ENCODE measurements at places on chromosomes 12 and 14.
A peak's percentile ranks its signal among the peaks of the same experiment; 100 is the strongest.

DNA sequence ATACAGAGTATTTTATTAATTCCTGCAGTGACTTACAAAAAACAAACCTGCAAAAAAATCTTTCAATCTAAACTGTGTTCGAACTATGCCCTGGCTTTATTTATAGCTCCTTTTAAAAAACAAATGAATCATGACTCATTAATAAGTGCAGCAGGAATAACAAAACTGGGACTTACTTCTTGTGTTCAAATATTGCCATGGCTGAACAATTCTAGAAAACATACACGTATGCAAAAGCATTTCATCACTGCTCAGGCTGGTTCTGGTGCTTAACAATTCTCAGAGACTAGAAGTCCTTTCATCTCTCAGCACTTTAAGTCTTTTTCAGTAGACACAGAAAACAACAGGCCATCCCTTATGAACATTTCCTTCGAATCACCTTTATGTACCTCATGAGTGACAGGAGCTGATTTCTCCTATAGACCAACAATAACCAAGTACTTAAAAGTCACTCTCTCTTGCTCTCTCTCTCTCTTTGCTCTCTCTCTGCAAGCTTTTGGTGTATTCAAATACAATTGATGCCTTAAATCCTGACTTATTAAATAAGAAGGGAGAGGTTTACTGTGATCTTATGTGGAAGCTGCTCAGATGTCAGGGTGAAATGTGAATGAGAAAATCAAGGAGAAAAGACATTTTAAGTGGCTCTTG lies 268.8 kb downstream of the TTC8 start:
- H3K27me3 ChIP-seq = no peaks in the 10 kb centered on the region
- no peak overlapping the region for H3K27ac ChIP-seq
- DNase-seq = no peak
- no peaks in the 10 kb centered on the region for H3K36me3 ChIP-seq
- no peak overlapping the region for H3K4me3 ChIP-seq

GRCh38 chr12:116924558-116925453 lies 14.1 kb downstream of the FBXW8 start:
- H3K27me3 ChIP-seq = no peaks in the 10 kb centered on the region
- peaks cover 29% of the 10 kb centered on the region for H3K36me3 ChIP-seq
- H3K4me1 ChIP-seq = peaks cover 41% of the 10 kb centered on the region
- H3K27ac ChIP-seq = no peak overlapping the region

DNA sequence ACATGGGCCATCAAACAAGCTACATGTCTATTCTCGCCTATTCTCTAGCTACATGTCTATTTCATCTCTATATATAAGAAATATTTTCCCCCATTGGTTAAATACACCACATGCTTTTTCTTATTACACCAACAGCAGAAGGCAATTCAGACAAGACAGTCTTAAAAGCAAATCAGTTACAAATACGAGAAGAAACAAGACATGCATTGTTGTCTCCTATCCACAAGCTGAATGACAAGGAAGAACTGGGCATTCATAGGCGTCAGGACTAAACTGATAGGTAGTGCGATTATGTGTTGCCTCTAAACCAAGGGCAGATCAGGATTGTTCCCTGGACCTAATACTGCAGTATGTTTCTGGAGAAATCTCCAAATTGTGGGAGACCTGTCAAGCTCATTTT lies 19.4 kb downstream of the SLC2A13 start:
- no peak for DNase-seq
- H3K27me3 ChIP-seq = no peaks in the 10 kb centered on the region
- no peak overlapping the region for H3K4me3 ChIP-seq
- no peak overlapping the region for H3K27ac ChIP-seq
- peaks cover 6% of the 10 kb centered on the region for H3K4me1 ChIP-seq
- H3K36me3 ChIP-seq = no peaks in the 10 kb centered on the region

DNA sequence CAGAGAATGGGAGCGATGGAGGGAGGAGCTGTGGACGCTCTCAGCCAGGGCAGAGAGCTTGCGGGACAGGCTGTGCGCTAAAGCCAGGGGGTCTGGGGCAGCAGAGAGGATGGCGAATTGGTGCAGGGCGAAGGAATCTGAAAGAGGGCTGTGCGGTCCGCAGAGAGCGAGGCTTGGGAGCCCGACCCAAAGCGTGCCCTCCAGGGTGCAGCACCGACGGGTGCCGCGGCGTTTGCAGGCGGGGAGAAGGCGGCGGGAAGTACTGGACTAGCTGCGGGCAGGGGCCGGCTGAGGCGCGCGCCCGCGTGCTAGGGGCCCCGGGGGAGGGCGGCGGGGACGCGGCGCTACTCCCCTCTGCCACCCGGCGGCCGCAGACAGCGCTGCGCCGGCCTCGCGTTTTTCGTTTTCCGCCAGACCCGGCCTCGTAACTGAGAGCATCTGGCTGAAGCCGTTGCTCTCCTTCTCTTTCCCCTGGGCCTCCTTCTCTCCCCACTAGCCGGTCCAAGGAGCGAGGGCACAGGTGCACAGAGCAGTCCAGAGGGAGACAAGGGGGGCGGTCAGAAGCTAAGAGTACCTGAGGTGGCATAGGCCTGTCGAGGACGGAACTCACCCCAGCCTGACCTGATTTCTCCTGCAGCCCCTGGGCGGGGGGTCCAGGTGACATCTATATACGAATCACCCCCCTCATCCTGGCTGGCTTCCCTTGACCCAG lies 24.9 kb downstream of the SLC6A12 start:
- no peaks in the 10 kb centered on the region for H3K36me3 ChIP-seq
- H3K4me3 ChIP-seq = peak overlapping the region; percentile 94

DNA sequence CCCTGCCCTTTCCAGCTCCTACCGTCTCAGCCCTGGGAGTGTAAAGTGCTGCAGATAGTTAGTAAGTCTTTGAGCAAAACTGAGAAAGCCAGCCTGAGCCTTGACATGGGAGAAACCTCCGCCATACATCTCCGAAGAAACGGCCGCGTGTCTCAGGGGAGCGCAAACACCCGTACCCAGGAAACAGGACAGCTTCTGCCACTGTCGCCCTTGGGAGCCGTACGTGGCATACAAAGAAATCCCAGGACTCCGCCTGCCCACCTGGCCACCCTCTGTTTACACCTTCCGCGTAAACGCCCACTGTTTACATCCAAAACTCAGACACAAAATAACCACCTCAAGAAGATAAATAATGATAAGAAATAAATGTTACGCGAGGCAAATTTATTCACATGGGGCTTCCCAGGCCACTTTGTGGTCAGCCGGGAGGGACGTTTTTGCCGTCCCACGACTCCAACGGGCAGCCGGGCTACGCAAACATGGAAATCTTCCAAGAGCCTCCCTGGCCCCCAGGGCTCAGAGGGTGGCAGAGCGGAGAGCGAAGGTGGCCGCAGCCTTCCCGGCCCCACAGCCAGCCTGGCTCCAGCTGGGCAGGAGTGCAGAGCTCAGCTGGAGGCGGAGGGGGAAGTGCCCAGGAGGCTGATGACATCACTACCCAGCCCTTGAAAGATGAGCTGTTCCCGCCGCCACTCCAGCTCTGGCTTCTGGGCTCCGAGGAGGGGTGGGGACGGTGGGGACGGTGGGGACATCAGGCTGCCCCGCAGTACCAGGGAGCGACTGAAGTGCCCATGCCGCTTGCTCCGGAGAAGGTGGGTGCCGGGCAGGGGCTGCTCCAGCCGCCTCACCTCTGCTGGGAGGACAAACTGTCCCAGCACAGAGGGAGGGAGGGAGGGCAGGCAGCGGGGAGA lies at the start of gene BDKRB2:
Gene BDKRB2 (plus strand): TSS at position 689 of the 908 bp plus-strand sequence. CDS start 32,269 bp downstream, outside the sequence.
- DNase-seq = no peak
- peak within 1 kb of the TSS; percentile 84 for H3K4me3 ChIP-seq
- no peaks in the 10 kb centered on the region for H3K36me3 ChIP-seq
- H3K27me3 ChIP-seq = peaks cover 13% of the 10 kb centered on the region
- H3K27ac ChIP-seq = peak within 1 kb of the TSS; percentile 90
- peaks cover 14% of the 10 kb centered on the region for H3K4me1 ChIP-seq

GRCh38 chr12:19036673-19037357 lies 92.7 kb upstream of the PLEKHA5 start:
- H3K27me3 ChIP-seq = peaks cover 2% of the 10 kb centered on the region
- no peak for DNase-seq
- peaks cover 7% of the 10 kb centered on the region for H3K36me3 ChIP-seq
- H3K4me3 ChIP-seq = no peak overlapping the region

GRCh38 chr12:66624806-66625205 lies 54.1 kb downstream of the GRIP1 start:
- H3K4me1 ChIP-seq = peaks cover 6% of the 10 kb centered on the region
- H3K27me3 ChIP-seq = no peaks in the 10 kb centered on the region
- no peak overlapping the region for H3K27ac ChIP-seq
- DNase-seq = no peak
- no peaks in the 10 kb centered on the region for H3K36me3 ChIP-seq
- no peak overlapping the region for H3K4me3 ChIP-seq

DNA sequence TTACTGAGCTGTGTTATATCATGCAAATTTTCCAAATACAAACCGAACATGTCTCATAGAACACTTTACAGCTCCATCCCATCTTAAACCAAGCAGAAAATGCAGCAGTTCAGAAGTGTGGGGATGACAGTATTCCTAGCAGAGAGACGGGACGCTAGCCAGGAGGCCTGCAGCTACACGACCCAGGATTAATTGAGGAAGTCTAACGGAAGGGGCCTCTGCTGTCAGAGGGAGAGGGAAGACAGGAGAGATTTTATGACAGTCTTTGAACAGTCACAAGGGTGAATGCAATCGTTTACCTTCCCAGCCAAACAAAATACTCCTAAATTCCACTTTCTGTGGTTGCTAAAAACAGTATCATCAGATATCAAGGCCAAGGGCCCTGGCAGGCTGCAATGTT lies 261.9 kb downstream of the TMEM132D start:
- no peak overlapping the region for H3K27ac ChIP-seq
- peaks cover 9% of the 10 kb centered on the region for H3K4me1 ChIP-seq
- no peaks in the 10 kb centered on the region for H3K27me3 ChIP-seq

- H3K36me3 ChIP-seq = no peaks in the 10 kb centered on the region
- no peaks in the 10 kb centered on the region for H3K27me3 ChIP-seq
- H3K27ac ChIP-seq = no peak overlapping the region
- no peak overlapping the region for H3K4me3 ChIP-seq
- DNase-seq = no peak
These were observed 132.6 kb downstream of the BMP4 start for GRCh38 chr14:53824061-53824460.

- peaks cover 3% of the 10 kb centered on the region for H3K4me1 ChIP-seq
- H3K36me3 ChIP-seq = peaks cover 16% of the 10 kb centered on the region
- no peak for DNase-seq
- no peak overlapping the region for H3K4me3 ChIP-seq
- no peaks in the 10 kb centered on the region for H3K27me3 ChIP-seq
These were observed 68.7 kb downstream of the PLEKHA5 start for GRCh38 chr12:19198272-19198671.

DNA sequence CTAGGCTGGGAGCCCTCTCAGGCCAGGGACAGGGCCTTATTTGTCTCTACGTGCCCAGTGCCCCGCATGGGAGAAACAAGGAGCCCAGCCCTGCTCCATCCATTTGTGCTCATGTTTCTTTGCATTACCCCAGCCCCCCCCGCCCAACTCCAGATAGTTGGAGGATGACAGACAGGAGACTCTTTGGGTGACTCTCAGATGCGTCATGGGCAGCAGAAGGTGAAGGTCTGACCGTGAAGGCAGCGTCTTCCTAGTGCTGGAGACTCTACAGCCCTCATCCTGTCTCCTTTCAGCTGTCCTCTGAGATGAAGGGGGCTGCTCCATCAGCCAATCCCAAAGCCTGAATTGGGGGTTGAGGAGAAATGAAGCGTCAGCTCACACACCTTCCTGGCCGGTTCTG lies 283 bp upstream of the PSMB11 start:
- DNase-seq = no peak
- peaks cover 5% of the 10 kb centered on the region for H3K4me1 ChIP-seq
- H3K27me3 ChIP-seq = peaks cover 7% of the 10 kb centered on the region
- H3K27ac ChIP-seq = no peak overlapping the region
- H3K4me3 ChIP-seq = no peak overlapping the region

- no peaks in the 10 kb centered on the region for H3K27me3 ChIP-seq
- H3K27ac ChIP-seq = no peak overlapping the region
- no peaks in the 10 kb centered on the region for H3K4me1 ChIP-seq
- H3K4me3 ChIP-seq = no peak overlapping the region
- no peak for DNase-seq
- no peaks in the 10 kb centered on the region for H3K36me3 ChIP-seq
These were observed 712.6 kb downstream of the SLC16A7 start for GRCh38 chr12:60308366-60308991.

- no peak for DNase-seq
- H3K36me3 ChIP-seq = no peaks in the 10 kb centered on the region
- no peak overlapping the region for H3K27ac ChIP-seq
- H3K4me1 ChIP-seq = peaks cover 6% of the 10 kb centered on the region
- H3K27me3 ChIP-seq = peaks cover 39% of the 10 kb centered on the region
- H3K4me3 ChIP-seq = no peak overlapping the region
These were observed 34.7 kb downstream of the SPTB start for GRCh38 chr14:64844969-64845536.

DNA sequence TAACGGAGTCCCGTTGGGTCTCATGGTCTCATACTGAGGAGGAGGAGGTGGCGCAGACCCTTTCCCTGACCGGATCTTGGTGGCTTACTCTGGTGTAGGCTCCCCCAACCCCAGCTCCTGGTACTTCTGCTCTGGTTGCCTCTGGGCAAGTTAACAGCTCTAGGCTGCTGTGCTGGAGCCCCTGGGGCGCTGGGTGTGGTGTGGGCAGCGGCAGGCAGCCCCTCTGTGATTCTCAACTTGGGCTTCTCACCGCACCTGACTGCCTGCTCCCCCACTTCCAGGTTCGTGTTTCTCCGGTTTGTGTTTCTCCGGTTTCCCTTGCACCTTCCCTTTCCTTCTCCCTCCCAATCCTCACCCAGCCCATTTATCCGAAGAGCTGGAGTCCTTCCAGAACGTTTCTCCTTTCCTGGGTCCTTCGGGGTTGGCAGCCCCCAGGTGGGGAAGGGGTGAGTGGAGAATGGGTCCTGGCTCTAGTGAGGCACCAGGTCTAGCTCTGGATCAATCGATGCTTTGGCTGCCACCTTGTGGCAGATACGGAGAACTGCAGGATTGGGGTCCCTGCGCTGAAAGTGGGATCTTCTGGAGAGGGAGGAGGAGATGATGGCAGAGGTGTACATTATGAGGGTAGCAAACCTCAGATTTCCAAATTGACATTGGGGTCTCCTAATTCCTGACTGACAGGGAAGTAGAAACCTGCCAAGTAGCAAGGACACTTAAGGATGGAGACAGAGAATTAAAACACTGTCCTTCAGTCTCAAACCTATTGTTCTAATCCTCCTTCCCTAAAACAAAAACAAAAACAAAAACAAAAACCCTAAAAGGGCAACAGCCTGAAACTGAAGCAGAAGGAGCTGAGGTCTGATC lies 8.3 kb downstream of the CISTR start:
- H3K27me3 ChIP-seq = no peaks in the 10 kb centered on the region
- H3K27ac ChIP-seq = no peak overlapping the region
- no peak for DNase-seq
- peaks cover 21% of the 10 kb centered on the region for H3K4me1 ChIP-seq

- no peak for DNase-seq
- H3K4me3 ChIP-seq = no peak overlapping the region
- H3K36me3 ChIP-seq = no peaks in the 10 kb centered on the region
- no peaks in the 10 kb centered on the region for H3K27me3 ChIP-seq
- H3K4me1 ChIP-seq = peaks cover 20% of the 10 kb centered on the region
- H3K27ac ChIP-seq = no peak overlapping the region
These were observed 26.2 kb downstream of the WNK1 start for GRCh38 chr12:778615-779014.

GRCh38 chr14:41668356-41668755 lies 61.7 kb downstream of the LRFN5 start:
- no peak overlapping the region for H3K4me3 ChIP-seq
- no peak overlapping the region for H3K27ac ChIP-seq
- no peak for DNase-seq
- no peaks in the 10 kb centered on the region for H3K36me3 ChIP-seq
- peaks cover 4% of the 10 kb centered on the region for H3K4me1 ChIP-seq
- no peaks in the 10 kb centered on the region for H3K27me3 ChIP-seq

GRCh38 chr12:42396473-42397259 lies 70.7 kb downstream of the PPHLN1 start:
- H3K4me1 ChIP-seq = no peaks in the 10 kb centered on the region
- H3K27ac ChIP-seq = no peak overlapping the region
- H3K27me3 ChIP-seq = no peaks in the 10 kb centered on the region
- no peak overlapping the region for H3K4me3 ChIP-seq
- H3K36me3 ChIP-seq = peaks cover 10% of the 10 kb centered on the region
